ENCODE measurements at places on chromosomes 7 and 10.

GRCh38 chr7:30255064-30255769 is 29.2 kb upstream of the ZNRF2 start:
- DNase-seq = no peak

DNA sequence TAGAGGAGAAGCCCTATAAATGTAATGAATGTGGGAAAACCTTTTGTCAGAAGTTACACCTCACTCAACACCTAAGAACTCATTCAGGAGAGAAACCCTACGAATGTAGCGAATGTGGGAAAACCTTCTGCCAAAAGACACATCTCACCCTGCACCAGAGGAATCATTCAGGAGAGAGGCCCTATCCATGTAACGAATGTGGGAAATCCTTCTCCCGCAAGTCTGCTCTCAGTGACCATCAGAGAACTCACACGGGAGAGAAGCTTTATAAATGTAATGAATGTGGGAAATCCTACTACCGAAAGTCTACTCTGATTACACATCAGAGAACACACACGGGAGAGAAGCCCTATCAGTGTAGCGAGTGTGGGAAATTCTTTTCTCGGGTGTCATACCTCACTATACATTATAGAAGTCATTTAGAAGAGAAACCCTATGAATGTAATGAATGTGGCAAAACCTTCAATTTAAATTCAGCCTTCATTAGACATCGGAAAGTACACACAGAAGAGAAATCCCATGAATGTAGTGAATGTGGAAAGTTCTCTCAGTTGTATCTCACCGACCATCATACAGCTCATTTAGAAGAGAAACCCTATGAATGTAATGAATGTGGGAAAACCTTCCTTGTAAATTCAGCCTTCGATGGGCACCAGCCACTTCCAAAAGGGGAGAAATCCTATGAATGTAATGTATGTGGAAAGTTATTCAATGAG is 18.9 kb downstream of the RBAK start:
- DNase-seq = no peak

GRCh38 chr7:105157278-105157677 is 143.3 kb downstream of the KMT2E start:
- no peak for DNase-seq

GRCh38 chr7:1940402-1940786 is 270.3 kb downstream of the ELFN1 start:
- peak; percentile 85 for DNase-seq

DNA sequence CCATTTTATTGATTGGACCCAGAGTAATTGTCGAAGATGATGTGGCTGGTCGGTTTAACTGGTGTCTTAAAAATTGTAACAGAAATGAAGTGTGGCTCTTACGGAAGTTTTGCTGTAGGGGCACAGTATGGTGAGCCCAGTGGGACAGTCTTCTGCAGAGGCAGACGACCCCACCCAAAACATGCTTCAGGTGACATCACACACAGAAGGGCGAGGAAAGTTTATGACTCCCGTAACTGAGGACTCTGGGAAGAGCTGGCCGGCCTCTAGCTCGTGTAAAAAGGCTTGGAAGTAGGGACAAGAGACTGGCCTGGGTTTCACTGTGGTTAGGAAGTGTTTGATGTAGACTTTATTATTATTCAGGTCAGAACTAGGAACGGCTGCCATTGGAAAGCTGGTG is 73.3 kb downstream of the HTR5A start:
- DNase-seq = no peak

- DNase-seq = no peak
Observed at GRCh38 chr10:100347568-100348195, 649 bp downstream of the SCD start.

- no peak for DNase-seq
Observed at GRCh38 chr10:105398202-105398601, 757.1 kb downstream of the SORCS3 start.

DNA sequence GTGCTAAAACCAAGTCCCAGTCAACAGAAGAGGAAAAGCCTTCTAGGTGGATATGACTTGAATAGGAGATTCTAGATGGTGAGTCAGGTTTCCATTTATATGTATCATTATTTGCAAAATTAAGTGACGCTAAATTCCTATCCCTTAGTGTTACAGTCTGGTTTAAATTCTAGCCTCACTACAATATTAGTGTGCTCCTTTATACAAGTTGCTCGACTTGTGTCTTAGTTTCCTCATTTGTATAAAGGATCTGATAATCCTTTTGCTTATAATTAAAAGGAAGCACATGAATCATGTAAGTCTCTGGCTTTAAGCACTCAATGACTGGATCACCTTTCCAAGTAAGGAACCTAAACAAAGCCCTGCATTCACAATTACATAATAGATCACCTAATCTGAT is 105.7 kb downstream of the SVOPL start:
- DNase-seq = no peak

DNA sequence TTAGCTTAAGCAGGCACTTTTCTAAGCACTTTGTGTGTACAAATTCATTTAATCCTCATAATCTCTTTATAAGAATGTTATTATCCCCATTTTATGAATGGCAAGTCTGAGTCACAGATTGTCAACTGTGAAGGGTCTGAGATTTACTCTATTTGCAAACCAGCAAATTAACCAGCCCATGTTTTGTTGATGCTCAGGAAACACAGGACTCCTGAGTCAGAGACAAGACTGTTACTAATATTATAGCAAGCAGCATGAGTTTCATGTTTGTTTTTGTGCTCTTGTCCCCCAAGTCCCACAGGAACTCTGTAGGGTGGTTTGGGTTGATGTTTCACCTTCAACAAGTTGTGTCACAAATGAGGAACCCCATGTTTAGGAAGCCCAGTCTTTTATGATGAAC is 182.0 kb upstream of the PPP1R3A start:
- DNase-seq = no peak

GRCh38 chr10:56593120-56593519 is 232.1 kb upstream of the ZWINT start:
- DNase-seq = no peak

DNA sequence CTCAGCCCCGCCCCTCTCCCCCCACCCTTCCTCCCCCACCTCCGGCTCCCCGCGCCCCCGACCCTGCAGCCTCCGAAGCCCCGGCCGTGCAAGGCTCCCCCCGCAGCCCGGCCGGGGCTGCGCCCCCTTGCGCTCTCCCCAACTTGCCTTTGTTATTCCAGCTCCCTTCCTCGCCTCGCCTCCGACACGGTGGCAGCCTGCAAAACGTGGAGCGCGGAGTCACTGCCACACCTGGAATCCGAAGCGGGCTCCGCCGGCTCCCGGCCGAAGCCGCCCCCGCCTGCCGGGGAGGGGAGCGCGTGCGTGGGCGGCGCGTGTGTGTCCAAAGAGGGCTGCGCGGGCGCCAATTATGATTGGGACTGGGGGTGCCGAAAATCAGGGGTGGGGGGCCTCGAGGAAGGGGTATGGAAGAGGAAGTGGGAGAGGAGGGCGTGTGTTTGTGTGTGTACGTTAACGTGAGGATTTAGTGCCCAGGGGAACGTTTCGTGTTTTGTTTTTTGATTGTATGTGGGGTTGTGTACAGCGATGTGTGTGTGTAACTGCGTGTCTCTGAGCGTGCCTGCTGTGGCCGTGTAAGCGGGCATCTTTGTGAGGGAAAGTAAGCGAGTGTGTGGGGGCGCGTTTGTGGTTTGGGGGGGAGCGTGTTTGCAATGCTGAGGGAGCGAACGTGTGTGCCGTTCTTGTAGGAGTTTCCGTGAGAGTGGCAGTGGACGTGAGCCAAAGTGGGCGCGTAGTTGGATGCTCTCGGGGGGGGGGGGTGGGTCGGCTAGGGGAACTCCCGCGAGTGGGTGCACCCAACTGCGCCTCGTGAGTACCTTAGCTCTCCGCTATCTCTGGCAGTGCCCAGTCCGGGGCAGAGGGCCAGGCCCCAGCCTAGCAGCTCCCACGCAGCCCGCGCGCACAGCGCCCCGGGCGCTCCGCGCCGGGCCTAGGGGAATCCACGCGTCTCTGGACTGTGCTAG is 1.2 kb upstream of the ZMIZ1 start:
- peak; percentile 79 for DNase-seq

GRCh38 chr7:158401295-158401694 is 186.3 kb downstream of the PTPRN2 start:
- no peak for DNase-seq

DNA sequence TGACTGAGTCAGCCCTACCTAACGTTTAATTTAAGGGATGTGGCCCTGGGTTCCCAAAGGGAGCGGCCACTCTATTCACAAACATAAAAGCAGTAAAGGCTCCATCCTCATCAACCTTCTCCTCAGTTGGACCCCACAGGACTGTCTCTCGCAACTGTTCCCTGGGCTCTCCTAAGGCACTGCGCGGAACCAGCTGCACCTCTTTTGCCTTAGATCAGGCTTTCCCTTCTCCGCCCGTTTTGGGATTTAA is 689 bp upstream of the GTPBP4 start:
- DNase-seq = no peak

DNA sequence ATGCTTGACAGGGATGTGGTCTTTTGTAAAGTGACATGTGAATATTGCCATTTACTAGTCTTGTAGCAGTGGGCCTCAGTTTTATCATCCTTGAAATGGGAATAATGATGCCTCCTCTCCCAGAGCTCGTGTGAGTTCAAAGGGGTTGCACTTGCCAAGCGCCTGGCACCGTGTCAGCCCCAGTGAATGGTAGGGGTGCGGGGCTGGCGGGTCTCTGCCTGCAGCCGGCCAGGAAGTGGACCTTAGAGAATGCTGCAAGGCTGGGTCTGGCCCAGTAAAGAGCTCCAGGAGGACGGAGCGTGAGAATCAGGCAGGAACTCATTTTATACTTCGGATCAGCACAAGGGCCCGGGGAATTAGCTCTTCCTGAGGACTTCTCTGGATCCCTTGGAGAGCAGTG is 524.4 kb upstream of the FOXK1 start:
- no peak for DNase-seq

- DNase-seq = no peak
Observed at GRCh38 chr10:95626500-95626899, 30.0 kb downstream of the ALDH18A1 start.

Measured in T-helper 1 cell (primary cell).